GM12891 (cell line): ENCODE measurements at places on chromosomes 6 and 20.

GRCh38 chr6:127877231-127877630 lies 23.6 kb downstream of the THEMIS start:
- no peak for DNase-seq

- no peak for DNase-seq
These were observed 22.5 kb upstream of the SGK1 start for GRCh38 chr6:134340179-134340975.

- no peak for DNase-seq
These were observed 291.4 kb downstream of the BTBD9 start for GRCh38 chr6:38348371-38348770.

DNA sequence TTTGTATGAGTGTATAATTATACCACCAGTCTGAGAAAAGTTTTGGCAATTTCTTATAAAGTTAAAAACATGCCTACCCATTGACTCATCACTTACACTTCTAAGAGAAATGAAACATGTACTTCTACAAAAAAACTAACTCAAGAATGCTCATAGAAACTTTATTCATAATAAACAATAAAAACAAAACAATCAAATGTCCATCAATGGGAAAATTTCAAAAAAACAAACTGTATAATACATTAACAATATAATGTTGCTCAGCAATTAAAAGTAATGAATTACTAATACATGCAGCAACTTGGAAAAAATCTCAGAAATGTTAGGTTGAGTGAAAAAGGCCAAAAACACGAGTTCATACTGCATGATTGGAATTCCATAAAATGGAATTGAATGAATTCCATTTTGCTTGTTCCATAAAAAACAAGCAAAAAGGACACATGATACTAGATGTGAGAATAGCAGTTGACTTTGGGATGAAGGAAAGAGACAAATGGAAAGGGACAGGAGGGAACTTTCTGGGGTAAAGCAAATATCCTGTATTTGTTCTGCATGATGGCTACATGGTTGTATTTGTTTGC lies 726.6 kb downstream of the RFPL4B start:
- DNase-seq: no peak

DNA sequence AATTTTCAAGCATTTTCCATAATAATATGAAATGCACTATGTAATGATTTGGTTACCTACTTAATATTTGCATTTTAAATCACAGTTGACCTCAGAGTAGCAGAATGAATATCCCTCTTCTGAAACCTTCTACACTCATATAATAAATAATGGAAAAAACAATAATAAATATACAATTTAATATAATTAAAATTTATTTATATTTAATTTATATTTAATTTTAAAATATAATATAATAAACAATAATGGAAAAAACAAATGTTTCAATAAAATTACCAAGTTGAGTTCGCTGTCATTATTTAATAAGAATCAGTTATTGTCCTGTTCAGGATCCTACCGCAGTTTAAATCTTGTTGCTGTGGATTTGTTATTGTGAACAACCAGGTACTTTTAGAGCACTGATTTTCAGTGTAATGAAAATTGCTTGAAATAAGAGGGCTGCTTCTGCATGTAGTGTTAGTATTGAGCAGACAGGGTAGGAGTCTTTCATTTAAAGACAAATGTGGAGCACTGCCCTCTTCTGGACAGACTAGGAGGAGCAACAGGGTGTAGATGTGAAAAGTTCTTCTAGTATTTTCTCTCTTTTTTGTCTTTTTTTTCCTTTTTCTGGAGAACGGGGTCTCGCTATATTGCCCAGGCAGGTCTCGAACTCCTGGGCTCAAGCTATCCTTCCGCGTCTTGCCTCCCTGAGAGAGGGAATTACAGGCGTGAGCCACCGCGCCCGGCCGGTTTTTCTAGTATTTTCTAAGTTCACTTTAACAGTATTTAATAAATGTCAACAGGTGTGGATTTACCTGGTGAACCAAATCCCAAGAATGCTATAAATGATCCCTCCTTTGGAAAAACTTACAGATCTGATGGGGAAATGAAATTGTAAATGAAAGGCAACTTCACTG lies 13.6 kb downstream of the TRAPPC3L start:
- DNase-seq: no peak

GRCh38 chr20:3698591-3699001 lies 13.8 kb downstream of the SIGLEC1 start:
- no peak for DNase-seq

GRCh38 chr6:131427434-131428058 lies 145.5 kb upstream of the ARG1 start:
- no peak for DNase-seq

- no peak for DNase-seq
These were observed 150.5 kb downstream of the SLC16A10 start for GRCh38 chr6:111237852-111238251.
